Left ventricle myocardium inferior (tissue), 1 donor: ENCODE measurements at places on chromosomes 4 and X. TPM values are rescaled to one million over a fixed set of nuclear protein-coding genes. Genes with fewer than 3 reads are reported as not detected.

DNA sequence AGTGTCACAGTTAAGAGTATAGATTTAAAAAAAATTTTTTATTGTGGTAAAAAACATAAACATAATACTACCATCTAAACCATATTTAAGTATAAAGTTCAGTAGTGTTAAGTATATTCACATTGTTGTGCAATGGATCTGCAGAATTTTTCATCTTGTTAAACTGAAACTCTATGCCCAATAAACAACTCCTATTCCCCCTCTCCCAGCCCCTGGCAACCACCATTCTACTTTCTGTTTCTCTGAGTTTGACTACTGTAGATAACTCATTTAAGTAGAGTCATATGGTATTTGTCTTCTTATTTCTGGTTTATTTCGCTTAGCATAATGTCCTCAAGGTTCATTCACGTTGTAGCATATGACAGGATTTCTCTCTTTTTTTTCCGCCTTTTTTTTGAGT, 112.4 kb downstream of the PTTG2 start:
- H3K27ac ChIP-seq, result peak overlapping the region; percentile 77
- H3K4me1 ChIP-seq, result peaks cover 97% of the 10 kb centered on the region
- DNase-seq, result no peak
- peaks cover 20% of the 10 kb centered on the region for H3K36me3 ChIP-seq
- H3K27me3 ChIP-seq, result no peaks in the 10 kb centered on the region
- H3K4me3 ChIP-seq, result no peak overlapping the region

- H3K4me1 ChIP-seq, result no peaks in the 10 kb centered on the region
- H3K27ac ChIP-seq, result peak overlapping the region; percentile 82
- DNase-seq, result no peak
- peak overlapping the region; percentile 62 for H3K4me3 ChIP-seq
Measured at GRCh38 chrX:21657318-21658151, 595 bp downstream of the KLHL34 start.

GRCh38 chr4:58515226-58515625, 1405.0 kb upstream of the IGFBP7 start:
- H3K27me3 ChIP-seq, result no peaks in the 10 kb centered on the region
- no peak overlapping the region for H3K4me3 ChIP-seq
- DNase-seq, result no peak
- no peaks in the 10 kb centered on the region for H3K4me1 ChIP-seq

GRCh38 chr4:128332081-128332480, 44.5 kb upstream of the PGRMC2 start:
- H3K4me1 ChIP-seq, result peaks cover 18% of the 10 kb centered on the region
- H3K36me3 ChIP-seq, result no peaks in the 10 kb centered on the region
- no peak overlapping the region for H3K4me3 ChIP-seq
- no peak for DNase-seq

DNA sequence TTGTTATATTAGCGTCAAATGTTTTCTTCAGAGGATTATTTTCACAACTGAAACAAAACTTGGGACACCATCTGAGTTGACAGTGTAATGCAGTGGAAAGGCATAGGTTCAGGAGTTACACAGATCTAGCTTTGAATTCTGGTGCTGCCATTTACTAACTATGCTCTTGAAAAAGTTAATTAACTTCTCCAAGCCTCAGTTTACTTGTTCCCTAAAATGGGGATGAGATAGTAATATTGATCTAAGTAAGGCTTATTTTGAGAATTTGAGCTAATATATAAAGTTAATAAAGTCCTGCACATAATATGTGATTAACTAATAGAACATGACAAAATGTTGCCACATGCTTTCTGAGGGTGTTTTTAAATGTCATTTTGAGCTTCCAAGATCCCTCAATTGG, 112.6 kb downstream of the FRAS1 start:
- no peaks in the 10 kb centered on the region for H3K36me3 ChIP-seq
- no peak overlapping the region for H3K4me3 ChIP-seq
- no peak for DNase-seq
- no peaks in the 10 kb centered on the region for H3K4me1 ChIP-seq
- no peak overlapping the region for H3K27ac ChIP-seq

DNA sequence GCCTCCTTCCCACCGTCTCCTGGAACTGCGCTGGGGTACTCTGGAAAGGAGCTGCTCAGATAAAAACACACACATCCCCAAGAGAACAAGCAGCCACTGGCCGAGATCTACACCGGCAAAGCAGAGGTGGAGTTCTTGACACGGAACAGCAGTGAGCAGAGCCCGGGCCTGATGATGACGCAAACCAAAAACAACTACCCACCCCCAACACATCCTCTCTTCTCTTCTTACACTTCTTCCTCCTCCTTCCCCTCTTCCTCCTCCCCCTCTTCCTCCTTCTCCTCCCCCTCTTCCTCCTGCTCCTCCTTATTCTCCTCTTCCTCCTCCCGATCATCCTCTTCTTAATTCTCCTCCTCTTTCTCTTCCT, 4.6 kb downstream of the PNMA5 start:
- DNase-seq, result no peak
- no peak overlapping the region for H3K4me3 ChIP-seq
- no peaks in the 10 kb centered on the region for H3K36me3 ChIP-seq

DNA sequence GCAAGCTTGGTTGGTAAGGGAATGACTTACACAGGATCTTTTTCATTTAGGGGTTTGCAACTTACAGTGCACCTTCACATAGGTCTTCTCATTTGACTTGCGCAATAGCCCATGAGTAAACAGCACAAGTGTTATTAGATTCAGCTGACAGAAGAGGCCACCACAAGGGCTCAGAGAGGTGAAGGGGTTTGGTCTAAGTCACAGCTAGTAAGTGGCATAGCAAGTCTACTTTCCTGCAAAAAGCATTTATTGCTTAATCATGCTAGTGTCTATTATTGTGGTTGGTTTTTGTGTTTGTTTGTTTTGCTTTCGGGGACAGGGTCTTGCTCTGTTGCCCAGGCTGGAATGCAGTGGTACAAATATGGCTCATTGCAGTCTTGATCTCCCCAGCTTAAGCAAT, 83.3 kb downstream of the SPRY1 start:
- no peaks in the 10 kb centered on the region for H3K27me3 ChIP-seq
- H3K4me1 ChIP-seq, result no peaks in the 10 kb centered on the region
- no peak overlapping the region for H3K4me3 ChIP-seq

DNA sequence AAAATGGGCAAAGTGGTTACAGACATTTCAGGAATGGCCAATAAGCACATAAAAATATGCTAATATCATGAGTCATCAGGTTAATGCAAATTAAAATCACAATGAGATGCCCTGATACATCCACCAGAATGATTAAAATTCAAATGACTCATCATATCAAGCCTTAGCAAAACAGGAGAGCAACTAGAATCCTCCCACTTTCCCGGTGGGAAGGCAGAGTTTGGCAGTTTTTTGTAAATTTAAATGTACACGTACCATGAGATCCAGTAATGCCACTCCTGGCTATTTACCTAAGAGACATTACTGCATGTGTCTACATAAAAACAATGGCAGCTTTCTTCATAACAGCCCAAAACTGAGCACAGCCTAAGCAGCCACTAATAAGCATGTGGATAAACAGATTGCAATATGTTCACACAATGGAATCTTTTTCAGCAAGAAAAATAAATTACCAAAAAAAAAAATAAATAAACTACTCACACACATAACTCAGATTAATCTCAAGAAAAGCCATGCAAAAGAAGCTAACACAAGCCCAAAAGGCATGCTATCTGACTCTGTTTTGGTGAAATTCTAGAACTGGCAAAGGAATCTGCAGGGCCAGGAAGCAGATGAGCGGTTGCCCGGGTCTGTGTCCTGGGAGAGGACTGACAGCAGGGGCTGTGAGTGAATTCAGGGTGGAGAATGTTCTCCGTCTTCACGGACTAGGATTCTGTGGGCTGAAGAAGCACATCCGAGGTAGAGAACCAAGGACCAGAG, 48.8 kb downstream of the AFAP1 start:
- H3K4me1 ChIP-seq, result peaks cover 37% of the 10 kb centered on the region
- H3K36me3 ChIP-seq, result no peaks in the 10 kb centered on the region
- no peak overlapping the region for H3K27ac ChIP-seq
- H3K4me3 ChIP-seq, result no peak overlapping the region
- no peak for DNase-seq
- no peaks in the 10 kb centered on the region for H3K27me3 ChIP-seq

- DNase-seq, result no peak
- no peaks in the 10 kb centered on the region for H3K36me3 ChIP-seq
- H3K27ac ChIP-seq, result peak overlapping the region; percentile 86
- peaks cover 100% of the 10 kb centered on the region for H3K4me1 ChIP-seq
- peak overlapping the region; percentile 40 for H3K4me3 ChIP-seq
- no peaks in the 10 kb centered on the region for H3K27me3 ChIP-seq
Measured at GRCh38 chr4:168849030-168849675, 160.9 kb downstream of the CBR4 start.

GRCh38 chr4:18735740-18736268, 714.2 kb upstream of the LCORL start:
- H3K4me1 ChIP-seq, result peaks cover 36% of the 10 kb centered on the region
- H3K4me3 ChIP-seq, result no peak overlapping the region
- H3K36me3 ChIP-seq, result no peaks in the 10 kb centered on the region
- no peaks in the 10 kb centered on the region for H3K27me3 ChIP-seq
- no peak for DNase-seq

RASSF6 gene
- total RNA-seq, result not detected

EDA2R gene
- total RNA-seq, result 1.7 TPM

LRAT gene
- not detected for total RNA-seq

NAP1L5 gene
- total RNA-seq, result 3.5 TPM

CENPI gene
- total RNA-seq, result 0.27 TPM
